Dermis microvascular lymphatic vessel endothelial cell (primary cell): ENCODE measurements at places on chromosomes 3 and 15.

GRCh38 chr3:5151586-5151985, 29.5 kb downstream of the ARL8B start:
- DNase-seq: no peak

- DNase-seq: peak; percentile 80
Measured at GRCh38 chr15:84588053-84588874, 12.5 kb upstream of the ZSCAN2 start.

GRCh38 chr15:60999771-61000170, 229.3 kb downstream of the RORA start:
- DNase-seq: no peak

DNA sequence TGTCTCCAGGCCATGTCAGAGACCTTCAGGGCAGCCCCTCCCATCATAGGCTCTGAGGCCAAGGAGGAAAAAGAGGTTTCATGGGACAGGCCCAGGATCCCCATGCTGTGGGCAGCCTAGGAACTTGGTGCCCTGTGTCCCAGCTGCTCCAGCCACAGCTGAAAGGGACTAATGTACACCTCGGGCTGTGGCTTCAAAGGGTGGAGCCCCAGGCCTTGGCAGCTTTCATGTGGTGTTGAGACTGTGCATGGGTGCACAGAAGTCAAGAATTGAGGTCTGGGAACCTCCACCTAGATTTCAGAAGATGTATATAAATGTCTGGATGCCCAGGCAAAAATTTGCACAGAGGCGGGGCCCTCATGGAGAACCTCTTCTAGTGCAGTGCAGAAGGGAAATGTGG, 6.6 kb upstream of the SSR3 start:
- DNase-seq: no peak

GRCh38 chr15:79380755-79381497, 51.2 kb upstream of the MINAR1 start:
- DNase-seq: peak; percentile 60

- no peak for DNase-seq
Measured at GRCh38 chr3:17423786-17424536, 318.5 kb downstream of the TBC1D5 start.

DNA sequence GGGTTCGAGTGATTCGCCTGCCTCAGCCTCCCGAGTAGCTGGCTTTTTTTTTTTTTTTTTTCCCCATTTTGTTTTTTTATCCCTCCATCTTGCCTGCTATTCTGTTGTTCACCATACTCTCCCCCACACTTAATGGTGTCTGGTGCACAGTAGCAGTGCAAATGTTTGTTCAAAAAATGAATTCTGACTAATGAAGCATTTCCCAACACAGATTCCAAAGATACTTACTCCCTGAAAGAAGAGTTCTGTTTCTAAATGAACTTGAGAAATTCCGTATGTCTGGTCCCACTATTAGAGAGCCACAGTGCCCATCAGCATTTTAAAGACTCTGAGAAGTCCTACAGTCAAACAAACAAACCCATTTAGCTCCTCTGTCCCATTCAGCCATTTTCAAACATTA, 9.5 kb downstream of the EDEM1 start:
- no peak for DNase-seq

DNA sequence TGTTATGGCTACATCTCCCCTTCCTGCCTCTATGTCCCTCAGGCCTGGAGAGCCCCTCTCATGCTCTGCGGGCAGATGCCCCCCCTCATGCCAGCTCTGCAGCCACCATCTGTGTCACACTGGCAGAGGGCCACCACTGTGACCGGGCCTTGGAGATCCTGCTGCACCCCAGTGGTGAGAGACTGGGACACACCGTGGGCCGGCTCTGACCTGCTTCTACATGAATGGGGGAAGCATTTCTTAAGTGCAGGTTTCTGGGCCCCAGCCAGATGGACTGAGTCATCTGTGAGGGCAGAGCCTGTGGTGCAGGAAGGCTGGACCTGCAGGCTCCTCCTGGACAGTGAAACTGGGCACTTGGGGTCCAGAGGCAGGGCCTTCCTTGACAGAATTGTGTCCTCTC, 4.8 kb downstream of the VWA5B2 start:
- DNase-seq: peak; percentile 67

- DNase-seq: no peak
Measured at GRCh38 chr3:141065841-141066805, 15.0 kb downstream of the SPSB4 start.

DNA sequence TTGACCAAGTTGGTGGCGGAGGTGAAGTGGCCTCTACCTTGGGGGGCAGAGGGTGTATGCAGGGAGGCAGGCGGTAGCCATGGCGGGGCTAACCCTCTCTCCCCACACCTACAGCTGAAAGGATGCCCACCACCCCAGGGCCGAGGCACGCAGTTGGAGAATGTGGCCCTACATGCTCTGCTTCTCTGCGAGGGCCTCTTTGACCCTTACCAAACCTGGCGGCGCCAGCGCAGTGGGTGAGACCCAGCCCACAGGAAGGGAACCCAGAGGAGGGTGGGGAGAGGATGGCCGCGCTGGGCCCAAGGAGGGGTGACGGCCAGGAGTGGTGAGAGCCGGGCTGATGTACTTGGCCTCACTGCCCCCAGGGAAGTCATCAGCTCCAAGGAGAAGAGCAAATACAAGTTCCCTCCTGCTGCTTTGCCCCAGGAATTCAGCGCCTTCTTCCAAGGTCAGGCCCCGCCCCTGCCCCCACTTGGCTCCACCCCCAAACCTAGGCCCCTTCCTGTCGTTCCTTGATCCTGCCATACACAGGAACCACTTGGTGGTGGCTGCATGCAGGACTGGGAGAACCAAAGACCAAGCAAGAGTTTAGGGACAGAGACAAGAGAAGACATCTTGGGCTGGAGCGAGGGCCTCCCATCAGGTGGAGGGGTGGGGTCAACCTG, 9.8 kb downstream of the NBEAL2 start:
- no peak for DNase-seq

DNA sequence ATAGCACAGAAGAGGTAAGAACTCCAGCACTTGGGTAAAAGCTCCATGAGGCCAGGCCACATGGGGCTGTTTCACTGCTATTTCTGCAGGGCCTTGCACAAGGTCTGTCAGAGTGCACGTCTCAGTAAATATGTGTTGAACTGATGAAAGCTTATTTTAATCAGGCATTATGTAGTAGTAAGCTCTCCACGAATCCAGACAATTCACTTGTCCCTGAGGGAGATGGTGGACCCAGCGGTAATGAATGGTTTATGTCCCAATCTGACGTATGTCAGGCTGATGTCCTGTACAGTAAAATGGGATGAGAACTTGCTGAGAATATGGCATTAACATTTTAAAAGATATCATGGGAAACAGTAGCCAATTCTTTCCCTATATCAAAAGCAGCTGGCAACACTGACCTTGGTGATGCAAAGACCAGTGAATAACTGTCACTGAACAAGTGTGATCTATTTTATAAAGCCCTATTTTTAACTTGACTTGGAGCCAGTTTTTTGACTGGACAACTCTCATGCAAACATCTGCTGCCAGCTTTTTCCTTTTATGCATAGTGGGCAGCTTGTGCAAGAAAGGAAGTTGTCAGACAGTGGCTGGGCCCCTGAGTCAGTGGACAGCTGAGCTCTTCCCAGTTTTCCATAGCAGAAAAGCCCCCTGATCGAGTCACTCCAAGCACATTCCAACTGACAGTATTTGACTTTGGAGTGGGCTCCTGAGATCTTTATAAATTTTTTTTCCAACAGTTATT, 519.8 kb upstream of the MDFIC2 start:
- peak; percentile 87 for DNase-seq

- DNase-seq: no peak
Measured at GRCh38 chr3:10609134-10609533, 103.7 kb upstream of the ATP2B2 start.

GRCh38 chr15:62824111-62825015, 218.2 kb upstream of the TPM1 start:
- no peak for DNase-seq

DNA sequence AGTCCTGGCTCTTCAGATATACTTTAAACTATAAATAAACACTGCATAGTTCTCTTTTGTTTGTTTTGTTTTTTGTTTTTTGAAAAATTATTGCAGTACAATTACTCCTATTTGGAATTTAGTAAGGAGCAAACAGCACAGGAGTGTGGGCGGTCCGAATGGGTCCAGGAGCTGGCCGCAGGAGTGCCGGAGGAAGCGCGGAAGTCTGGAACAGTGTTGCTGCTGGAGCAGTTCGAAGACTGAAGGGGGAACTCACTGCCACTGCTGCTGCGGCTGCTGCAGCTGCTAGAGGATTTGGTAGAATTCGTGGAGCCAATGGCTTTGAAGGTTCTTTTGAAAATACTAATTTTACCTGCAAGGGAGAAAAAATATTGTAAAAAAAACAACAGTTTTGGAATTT, 329.9 kb downstream of the ZNF385D start:
- DNase-seq: no peak

GRCh38 chr15:86558686-86559085, 479.0 kb downstream of the AGBL1 start:
- DNase-seq: no peak

DNA sequence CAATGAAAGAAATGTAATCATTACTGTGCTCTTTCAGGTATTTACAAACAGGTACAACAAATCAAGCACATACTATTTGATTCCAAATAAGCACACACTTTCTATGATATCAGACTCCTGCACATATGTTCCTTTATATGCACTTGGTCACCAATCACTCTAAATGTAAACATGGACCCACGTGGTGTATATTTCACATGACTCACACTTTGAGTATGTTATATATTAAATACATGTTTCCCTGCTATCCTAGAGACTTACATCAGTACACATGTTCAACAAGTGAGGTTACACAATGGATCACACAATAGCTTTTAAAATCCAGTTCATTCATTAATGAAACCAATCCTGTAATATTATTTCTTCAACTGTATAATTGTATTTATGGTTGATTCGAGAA, 683.5 kb downstream of the NR2F2 start:
- no peak for DNase-seq

DNA sequence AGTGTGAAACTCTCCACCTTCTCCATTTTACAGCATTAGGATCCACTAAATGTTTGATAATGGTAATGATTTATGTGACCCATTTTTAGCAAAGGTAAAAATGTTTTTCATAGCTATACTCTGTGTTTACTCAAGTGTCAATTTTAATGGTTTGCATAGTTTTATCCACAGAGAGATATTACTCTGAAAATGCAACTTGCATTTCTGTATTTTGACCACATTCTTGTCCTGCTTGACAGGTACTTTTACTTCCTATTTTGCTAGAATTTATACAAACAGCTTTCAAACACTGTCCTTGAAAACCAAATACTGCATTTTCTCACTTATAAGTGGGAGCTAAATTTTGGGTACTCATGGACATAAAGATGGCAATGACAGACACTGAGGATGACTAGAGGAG, 62.9 kb downstream of the SERPINI1 start:
- no peak for DNase-seq

GRCh38 chr15:37931868-37932267, 2.6 kb upstream of the TMCO5A start:
- no peak for DNase-seq

GRCh38 chr15:48248414-48248813, 42.3 kb downstream of the SLC12A1 start:
- DNase-seq: no peak

- DNase-seq: no peak
Measured at GRCh38 chr15:67194171-67195114, 60.0 kb downstream of the AAGAB start.

- no peak for DNase-seq
Measured at GRCh38 chr3:68271145-68271544, 616.7 kb upstream of the SUCLG2 start.

GRCh38 chr3:87694678-87695077, 364.1 kb downstream of the CGGBP1 start:
- no peak for DNase-seq

GRCh38 chr3:196323016-196323415, 5.0 kb upstream of the DYNLT2B start:
- DNase-seq: no peak

- DNase-seq: no peak
Measured at GRCh38 chr3:72517921-72518424, 330.3 kb downstream of the SHQ1 start.

DNA sequence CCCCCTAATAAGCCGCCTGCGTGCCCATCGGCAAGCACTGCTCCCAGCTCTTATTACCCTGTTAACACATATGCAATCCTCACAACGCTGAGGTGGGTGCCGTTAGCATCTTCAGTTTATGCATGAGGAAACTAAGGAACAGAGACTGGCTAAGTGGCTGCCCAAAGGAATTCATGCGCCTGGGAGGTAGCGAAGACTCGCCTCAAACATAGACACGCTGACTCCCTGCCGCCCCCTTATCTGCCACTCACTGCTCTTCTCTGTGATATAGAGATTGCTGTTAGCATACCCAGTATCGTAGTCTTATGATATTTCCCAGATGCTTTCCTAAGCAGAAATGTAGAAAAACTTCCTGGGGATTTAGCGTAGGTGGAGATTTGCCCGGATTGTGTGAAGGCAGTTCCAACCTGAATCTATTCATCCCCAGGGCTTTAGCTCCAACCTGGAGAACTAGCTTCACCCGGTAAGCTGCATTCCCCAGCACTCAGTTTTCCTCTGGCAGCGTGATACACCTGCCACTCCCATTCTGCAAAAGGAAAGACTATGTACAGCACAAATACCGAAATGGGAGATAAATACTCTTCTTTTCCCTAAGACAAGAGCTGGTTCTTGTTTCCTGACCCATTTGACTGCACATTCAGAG, 23.7 kb upstream of the CD47 start:
- no peak for DNase-seq

DNA sequence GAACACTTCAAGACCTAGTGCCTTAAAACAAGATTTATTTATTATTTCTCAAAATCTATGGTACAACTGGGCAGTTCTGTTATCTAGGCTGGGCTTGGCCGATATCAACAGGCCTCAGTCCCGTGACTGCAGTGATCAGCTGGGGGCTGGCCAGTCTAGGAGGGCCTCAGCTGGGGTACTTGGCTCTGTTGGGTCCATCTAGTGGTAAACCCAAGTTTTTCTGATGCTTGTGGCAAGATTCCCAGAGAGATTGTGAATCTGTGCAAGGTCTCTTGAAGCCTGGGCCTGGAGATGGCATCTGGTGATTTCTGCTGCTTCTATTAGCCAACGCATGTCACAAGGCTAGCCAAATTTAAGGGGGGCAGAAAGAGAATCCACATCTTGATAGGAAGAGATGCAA, 482.4 kb upstream of the SGO1 start:
- DNase-seq: peak; percentile 1

DNA sequence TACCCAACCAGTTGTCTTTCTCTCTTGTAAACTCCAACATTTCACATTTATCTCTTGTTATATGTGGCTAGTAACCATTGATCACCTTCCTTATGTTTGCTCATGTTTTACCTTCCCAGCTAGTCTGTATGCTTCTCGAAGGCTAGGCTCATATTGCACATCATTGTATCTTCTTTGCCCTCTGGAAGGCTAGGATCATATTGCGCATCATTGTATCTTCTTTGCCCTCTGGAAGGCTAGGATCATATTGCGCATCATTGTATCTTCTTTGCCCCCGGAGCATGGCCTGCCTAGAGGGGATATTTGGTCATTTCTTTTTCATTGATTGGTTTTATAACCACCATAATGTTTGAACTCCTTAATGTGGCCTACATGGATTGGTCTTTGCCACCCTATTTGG, 39.4 kb upstream of the ATP13A3 start:
- no peak for DNase-seq

DNA sequence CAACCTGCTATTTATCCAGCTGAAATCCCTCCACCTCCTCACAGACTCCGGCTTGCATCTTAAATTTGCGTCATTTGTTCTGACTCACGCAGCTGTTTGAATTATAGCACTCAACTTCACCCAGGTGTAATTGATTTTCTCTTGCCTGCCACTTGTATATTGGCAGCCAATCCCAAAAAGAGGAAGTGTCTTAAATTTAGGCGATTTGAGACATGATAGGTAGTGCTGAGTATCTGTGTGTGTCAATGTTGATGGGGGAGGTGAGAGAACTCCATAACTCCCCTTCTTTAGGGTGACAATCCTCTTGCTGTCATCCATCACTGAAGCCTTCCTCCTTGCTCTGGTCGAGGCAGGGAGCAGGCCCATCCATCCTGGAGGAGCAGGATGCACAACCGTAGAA, 77.2 kb upstream of the TPRG1 start:
- no peak for DNase-seq
